Activated T-helper 1 cell treated with Interleukin-2 at 50 U/mL for 16 hours (primary cell): ENCODE measurements at places on chromosomes 16 and 17.

DNA sequence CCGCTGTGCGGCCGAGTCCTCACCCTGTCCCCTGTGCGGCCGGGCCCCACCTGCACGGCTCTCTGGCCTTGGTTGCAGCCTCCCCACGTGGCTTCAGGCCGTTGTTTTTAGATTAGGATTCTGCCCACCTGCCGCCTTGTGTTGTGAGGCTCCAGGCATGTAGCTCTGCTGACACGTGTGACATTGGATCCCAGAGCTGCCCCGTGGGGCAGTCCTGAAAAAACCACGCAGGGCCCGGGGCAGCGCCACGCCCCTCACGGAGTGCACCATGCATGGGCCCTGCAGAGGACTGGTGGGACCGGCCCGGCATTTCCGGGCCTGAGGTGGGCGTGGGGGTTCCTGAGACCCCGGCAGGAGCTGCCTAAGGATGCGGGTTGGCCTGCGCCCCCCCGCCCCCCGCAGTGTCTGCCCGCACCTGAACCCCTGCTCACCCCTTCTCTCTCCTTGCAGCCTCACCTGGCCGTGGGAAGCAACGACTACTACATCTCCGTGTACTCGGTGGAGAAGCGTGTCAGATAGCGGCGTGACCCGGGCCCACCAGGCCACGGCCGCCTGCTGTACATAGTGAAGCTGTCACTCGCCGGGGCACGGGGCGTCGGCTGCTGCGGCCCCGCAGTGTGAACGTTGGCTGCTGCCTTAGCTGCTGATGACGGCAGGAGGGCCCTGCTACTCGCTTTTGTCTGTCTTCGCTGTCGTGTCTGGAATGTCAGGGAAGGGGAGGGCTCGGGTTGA, 27.7 kb upstream of the CHMP6 start:
- no peak for DNase-seq

- no peak for DNase-seq
Measured at GRCh38 chr17:48546137-48546923, 1.4 kb upstream of the HOXB2 start.

- DNase-seq = no peak
Measured at GRCh38 chr17:31758646-31759045, 100.4 kb downstream of the COPRS start.

GRCh38 chr17:17106756-17107155, 64.5 kb downstream of the MPRIP start:
- no peak for DNase-seq

- DNase-seq = no peak
Measured at GRCh38 chr16:11163761-11164261, 92.2 kb downstream of the SOCS1 start.

DNA sequence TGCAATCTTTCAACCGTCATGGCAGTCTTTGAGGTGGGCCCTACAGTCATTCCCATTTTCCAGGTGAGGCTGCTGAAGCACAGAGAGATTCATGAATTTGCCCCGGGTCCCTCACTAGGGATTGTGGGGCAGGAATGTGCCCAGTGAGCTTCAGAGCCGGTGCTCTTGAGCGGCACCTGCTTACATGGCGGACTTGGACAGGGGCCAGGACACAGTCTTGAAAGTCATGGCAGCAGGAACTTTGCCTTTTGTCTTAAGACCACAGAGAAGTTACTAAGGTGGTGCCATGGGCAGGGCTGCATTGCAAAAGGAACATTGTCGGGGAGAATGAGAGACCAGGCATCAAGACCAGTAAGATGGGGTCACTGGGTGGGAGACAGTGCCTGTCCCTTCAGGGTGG, 363.4 kb downstream of the FOXL1 start:
- DNase-seq = no peak

GRCh38 chr17:65345261-65346005, 208.3 kb downstream of the RGS9 start:
- DNase-seq = no peak

GRCh38 chr17:82198092-82198491, 14.6 kb downstream of the CCDC57 start:
- DNase-seq = no peak

- DNase-seq = no peak
Measured at GRCh38 chr17:78979780-78980623, at the start of gene LGALS3BP. Gene LGALS3BP (minus strand): TSS chr17:78979923. CDS start chr17:78977191, 2,732 bp downstream.

DNA sequence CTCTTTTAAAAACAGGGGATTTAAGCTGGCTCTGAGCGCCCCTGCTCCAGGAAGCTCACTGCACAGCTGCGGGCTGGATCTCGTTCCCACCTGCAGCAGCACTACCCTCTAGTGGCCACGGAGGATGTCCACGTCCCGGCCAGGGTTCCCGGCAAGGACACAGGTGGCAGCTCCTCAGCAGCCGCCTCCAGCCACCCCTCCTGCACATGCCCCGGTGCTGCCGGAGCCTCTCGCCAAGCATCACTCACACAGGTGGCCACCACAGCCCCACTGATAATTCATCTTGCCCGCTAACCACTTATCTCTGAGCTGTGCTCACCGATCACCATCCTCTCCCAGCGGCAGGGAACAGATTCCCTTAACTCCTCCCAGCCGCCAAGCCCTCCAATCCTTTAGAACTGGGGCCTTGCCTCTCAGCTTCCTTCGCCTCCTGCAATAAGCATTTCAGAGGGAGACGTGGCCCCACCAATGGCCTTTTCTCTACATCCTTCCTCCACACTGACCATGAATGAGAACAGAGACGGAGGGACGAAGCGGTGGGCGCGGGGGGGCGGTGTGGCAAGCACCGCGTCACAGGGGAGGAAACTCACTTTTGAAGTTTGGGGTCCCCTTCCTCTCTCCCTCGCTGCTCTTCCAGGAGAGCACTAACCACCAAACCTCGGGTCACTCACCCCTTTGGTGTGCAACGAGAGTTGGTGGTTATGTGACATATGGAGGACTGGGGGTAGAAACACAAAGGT, 222.1 kb downstream of the RBFOX3 start:
- DNase-seq = no peak

GRCh38 chr16:74232806-74233465, 63.7 kb upstream of the PSMD7 start:
- no peak for DNase-seq

DNA sequence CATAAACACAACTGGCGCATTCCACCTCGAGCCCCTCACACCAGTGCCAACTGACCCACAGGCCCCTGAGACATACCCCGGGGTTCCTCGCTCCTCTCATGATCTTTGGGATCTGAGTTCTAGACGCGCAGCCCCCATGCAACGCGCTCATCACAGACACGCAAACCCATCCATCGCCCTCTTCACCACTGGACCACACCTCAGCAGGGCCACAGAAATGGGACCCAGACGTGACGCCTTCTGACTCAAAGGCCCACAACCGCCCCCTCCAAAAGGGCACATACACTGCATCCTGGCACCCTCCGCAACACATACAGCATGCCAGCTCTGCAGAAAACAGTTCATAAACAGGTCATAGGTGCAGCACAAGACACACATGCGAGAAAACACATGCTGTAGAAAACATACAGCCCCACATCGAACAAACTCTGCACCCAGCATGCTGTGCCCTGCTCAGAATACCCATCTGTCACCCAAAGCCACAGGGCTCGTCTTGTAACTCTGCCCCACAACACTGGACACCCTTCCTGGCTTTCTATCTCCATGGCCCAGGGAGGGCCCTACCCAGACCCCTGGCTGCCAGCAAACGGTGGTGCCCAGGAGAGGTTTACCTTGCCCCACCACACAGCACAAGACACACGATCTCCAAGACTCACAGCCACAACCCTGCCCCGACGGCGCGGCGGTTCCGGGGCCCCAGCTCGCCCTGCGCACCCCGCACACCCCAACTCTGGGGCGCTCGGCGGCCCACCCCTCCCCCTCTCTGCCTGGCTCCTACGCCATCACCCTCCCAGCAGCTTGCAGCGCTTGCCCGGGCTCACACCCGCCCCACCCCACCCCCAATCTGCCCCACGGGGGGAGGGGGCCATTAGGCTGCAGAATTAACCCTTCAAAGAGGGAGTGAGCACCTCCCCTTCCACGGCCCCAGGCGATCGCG, 887 bp downstream of the ZBTB4 start:
- DNase-seq = peak; percentile 54

DNA sequence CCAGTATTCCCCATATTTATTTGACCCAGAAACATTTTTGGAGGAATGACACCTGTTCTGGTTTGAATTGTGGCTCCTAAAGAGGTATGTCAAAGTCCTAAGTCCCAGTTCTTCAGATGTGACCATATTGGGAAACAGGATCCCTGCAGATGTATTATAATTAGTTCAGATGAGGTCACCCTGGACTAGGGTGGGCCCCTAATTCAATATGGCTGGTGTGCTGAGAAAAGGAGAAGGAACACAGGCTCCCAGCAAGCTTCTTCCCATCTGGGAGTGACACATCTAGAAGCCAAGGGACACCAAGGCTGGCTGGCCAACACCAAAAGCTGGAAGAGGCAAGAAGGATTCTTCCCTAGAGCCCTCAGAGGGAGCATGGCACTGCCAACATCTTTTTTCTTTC, 3.8 kb upstream of the GCSH start:
- no peak for DNase-seq

DNA sequence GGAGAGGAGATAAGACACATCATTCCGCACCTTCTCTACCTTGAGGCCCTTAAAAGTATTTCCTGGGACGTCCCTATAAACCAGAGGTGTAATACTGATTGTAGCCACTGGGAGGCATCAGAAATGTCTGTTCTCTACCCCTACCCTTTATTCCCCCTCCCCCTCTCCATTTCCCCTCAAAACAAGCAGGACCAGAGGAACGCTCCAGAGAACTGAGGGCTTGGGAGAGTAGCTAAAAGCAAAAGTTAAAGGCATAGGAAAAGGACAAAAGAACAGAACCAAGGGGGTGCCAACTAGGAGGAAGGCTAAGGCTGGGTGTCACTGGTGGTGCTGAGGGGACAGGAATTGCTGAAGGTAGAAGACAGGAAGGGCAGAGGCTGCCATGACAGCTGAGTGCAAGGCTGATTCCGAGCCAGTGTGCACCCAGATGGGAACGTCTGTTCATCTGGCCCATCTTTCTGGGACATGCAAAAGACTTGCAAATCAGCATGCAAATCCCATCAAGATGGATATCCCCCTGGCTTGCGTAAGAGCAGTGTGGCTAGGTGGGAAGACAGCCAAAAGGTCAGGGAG, 6.7 kb downstream of the CAMTA2 start:
- DNase-seq = no peak

DNA sequence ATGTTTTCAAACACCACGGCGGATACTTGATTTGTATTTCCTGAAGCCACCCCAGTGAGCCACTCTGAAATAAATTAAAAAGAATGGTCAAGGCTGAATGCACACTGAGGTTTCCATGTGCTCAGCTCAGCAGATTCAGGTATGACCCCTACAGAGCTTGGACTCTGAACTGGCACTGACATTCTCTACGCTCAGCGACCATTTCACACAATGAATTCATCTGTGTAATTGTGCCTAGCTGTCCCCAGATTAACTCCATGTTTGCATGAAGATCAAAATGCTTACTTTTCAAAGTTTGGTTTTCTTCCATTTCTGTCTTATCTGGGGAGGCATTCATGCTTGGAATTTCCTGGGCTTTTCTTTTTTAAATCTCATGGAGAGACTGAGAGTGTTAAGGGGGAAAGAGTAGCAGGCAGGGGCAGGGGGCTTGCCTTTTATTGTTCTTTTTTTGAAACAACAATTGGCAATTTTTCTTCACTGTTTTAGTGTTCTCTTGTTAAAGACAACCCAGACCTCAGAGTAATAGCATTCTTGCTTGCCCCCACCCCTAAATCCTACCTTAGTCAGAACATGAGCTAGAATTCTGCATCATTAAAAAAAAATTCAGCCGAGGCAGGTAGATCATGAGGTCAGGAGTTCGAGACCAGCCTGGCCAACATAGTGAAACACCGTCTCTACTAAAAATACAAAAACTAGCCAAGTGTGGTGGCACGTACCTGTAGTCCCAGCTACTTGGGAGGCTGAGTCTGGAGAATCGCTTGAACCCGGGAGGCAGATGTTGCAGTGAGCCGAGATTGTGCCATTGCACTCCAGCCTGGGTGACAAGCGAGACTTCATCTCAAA, 85.5 kb upstream of the HNF1B start:
- DNase-seq = no peak

DNA sequence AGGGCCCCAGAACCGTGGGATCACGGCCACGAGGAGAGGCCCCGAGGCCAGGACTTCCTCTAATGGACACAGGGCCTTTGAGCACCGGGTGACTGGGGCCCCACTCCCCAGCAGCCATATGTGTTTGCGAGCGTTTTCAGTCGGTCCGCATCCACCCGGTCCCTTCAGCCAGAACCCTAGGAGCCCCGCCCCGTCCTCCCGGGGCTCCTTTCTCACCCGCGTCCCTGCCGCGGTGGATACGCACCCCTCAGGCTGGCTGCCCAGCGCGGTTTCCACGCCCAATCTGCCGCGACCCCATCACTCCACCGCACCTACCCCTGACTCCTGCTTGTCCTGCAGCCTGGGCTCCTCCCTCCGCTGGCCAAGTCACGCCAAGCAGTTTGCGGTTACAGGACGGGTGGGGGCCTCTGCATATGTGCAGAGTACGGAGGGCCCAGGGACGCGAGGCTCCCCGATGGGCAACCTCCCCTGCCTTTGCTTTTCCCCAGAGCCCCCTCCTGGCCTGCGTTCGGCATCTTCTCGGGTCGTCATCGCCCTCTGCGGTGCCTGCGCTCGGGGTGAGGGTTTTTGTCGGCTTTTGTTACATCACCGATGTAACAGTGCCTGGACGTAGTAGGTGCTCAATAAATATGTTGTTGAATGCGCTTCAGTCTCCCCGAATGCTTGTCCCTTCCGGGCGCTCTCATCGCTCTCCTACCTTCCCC, 1.0 kb upstream of the TTYH2 start:
- DNase-seq = no peak

- no peak for DNase-seq
Measured at GRCh38 chr17:19752216-19753050, 4.3 kb upstream of the ALDH3A1 start.

- no peak for DNase-seq
Measured at GRCh38 chr17:44311562-44312181, 3.3 kb downstream of the RUNDC3A start.

DNA sequence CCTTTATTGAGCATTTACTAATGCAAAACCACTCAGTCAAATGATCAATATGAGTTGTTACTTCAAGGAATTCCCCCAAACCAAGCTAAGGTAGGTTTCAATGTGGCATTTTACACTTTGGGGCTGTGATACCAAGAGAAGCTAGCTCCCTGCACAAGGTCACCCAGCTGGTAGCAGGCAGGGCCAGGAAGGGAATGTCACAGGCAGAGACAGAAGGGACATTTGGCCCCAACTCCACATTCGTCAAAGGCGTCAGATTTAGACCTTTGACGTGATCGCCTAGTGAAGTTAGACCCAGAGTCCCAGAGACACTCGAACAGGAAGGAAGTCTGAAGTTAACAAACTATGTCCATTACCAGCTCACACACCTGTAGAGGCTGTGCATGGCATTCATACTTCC, 5.5 kb upstream of the SMG1 start:
- no peak for DNase-seq

DNA sequence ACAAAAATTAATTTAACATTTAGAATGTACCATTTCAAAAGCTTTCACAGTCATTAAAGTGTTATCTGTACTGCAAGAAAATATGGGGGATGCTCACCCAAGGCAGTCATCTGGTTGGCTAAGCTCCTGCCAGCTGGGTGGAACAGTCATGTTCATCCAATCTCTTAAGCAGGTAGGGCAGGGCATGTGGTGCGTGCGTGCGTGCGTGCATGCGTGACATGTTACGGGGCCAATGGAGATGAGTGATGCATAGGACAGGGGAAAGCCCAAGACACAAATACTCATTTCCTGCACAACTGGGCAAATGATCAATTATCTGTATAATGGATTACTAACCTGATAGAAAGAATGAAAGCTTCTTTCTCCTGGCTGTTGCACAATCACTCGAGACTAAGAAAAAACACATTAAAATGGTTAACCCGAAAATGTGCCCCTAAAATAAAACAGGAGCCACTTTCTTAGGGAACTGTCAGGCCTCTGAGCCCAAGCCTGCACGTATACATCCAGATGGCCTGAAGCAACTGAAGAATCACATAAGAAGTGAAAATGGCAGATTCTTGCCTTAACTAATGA, 104.4 kb downstream of the MYO1D start:
- DNase-seq = no peak
